ENCODE measurements at places on chromosomes 7 and 10. TPM values are rescaled to one million over a fixed set of nuclear protein-coding genes. Genes with fewer than 3 reads are reported as not detected.
A peak's percentile ranks its signal among the peaks of the same experiment; 100 is the strongest.

GRCh38 chr7:35025369-35025870 lies 11.9 kb downstream of the DPY19L1 start:
- no peaks in the 10 kb centered on the region for H3K27me3 ChIP-seq
- no peak for DNase-seq
- no peaks in the 10 kb centered on the region for H3K36me3 ChIP-seq
- no peak overlapping the region for H3K4me3 ChIP-seq

KCNIP2 gene
- 4.1 TPM for total RNA-seq

CDHR1 gene
- total RNA-seq = 1.0 TPM

GRCh38 chr7:101823596-101823995 lies 6.2 kb downstream of the CUX1 start:
- H3K36me3 ChIP-seq = no peaks in the 10 kb centered on the region
- peak overlapping the region; percentile 69 for H3K27ac ChIP-seq
- H3K4me3 ChIP-seq = no peak overlapping the region
- no peaks in the 10 kb centered on the region for H3K27me3 ChIP-seq
- no peaks in the 10 kb centered on the region for H3K4me1 ChIP-seq

FZD1 gene
- total RNA-seq = 13.2 TPM

GRCh38 chr7:28840592-28840995 lies 117.5 kb downstream of the TRIL start:
- no peaks in the 10 kb centered on the region for H3K27me3 ChIP-seq
- H3K27ac ChIP-seq = no peak overlapping the region
- H3K36me3 ChIP-seq = no peaks in the 10 kb centered on the region
- H3K4me3 ChIP-seq = no peak overlapping the region
- no peak for DNase-seq

LRRC61 gene
- 16.9 TPM for total RNA-seq

GOLGA7B gene
- total RNA-seq = not detected

ECHDC3 gene
- total RNA-seq = 15.3 TPM

CCDC172 gene
- total RNA-seq = not detected

GRCh38 chr10:124035928-124036558 lies 57.4 kb downstream of the CHST15 start:
- H3K36me3 ChIP-seq = no peaks in the 10 kb centered on the region
- no peak overlapping the region for H3K27ac ChIP-seq
- no peaks in the 10 kb centered on the region for H3K4me1 ChIP-seq

DNA sequence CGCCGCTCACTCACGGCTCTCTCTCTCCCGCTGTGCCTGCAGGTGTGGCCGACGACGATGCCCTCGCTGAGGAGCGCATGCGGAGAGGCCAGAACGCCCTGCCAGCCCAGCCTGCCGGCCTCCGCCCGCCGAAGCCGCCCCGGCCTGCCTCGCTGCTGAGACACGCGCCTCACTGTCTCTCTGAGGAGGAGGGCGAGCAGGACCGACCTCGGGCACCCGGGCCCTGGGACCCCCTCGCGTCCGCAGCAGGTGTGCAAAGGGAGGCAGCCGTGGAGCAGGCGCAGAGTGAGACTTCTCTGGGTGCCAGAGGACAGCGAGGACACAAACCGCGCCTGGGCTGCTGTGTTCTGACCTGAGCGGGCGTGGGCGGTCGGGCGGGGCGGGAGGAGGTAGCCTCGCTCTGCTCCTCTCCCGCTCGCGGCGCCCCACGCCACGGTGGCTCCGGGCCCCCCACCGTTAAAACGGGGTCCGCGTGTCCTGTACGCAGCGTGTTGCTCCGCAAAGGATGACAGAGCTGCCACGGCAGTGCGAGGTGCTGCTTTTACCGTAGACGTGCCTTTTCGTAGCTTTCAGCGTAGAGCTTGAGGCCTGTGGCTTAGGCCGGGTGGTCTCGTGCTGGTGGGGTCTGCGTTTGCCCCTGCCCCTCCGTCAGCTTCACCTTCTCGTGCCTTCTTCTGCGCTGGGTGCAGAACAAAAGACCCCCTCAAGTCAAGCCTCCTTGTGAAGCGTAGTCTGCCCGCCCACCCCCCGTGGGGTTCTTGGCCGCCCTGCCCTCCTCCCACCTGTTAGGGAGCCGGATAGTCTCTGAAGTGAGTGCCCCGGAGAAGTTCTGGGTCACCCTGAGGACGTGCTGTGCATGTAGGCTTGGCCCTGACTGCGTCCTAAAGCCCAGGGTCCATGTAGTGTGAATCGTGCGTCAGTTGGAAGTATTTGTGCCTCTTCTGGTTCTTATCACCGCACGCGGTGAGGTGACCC lies 73.2 kb downstream of the DNAJB6 start:
- no peaks in the 10 kb centered on the region for H3K36me3 ChIP-seq
- H3K4me3 ChIP-seq = no peak overlapping the region
- H3K4me1 ChIP-seq = peaks cover 11% of the 10 kb centered on the region
- H3K27me3 ChIP-seq = no peaks in the 10 kb centered on the region
- DNase-seq = no peak
- no peak overlapping the region for H3K27ac ChIP-seq

CHST15 gene
- 21.2 TPM for total RNA-seq

DNA sequence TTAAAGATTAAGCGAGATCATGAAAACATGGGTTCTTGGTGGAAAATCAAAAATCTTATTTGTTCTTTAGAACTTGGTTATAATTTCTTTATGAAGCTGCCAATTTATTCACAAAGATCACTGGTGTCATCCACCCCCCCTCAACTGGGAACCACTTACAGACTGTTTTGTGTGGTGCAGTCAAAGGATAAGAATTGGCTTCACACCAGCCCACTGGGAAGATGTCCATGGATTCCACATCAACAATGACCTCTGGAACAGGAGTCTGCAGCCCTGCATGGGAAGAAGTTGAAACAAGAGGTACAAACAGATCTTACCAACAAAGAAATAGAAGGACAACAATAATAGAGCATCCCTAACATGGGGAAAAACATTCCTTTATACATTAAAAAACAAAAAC lies 205.2 kb downstream of the SFMBT2 start:
- DNase-seq = no peak
- H3K36me3 ChIP-seq = no peaks in the 10 kb centered on the region
- H3K27me3 ChIP-seq = no peaks in the 10 kb centered on the region
- no peaks in the 10 kb centered on the region for H3K4me1 ChIP-seq

DNA sequence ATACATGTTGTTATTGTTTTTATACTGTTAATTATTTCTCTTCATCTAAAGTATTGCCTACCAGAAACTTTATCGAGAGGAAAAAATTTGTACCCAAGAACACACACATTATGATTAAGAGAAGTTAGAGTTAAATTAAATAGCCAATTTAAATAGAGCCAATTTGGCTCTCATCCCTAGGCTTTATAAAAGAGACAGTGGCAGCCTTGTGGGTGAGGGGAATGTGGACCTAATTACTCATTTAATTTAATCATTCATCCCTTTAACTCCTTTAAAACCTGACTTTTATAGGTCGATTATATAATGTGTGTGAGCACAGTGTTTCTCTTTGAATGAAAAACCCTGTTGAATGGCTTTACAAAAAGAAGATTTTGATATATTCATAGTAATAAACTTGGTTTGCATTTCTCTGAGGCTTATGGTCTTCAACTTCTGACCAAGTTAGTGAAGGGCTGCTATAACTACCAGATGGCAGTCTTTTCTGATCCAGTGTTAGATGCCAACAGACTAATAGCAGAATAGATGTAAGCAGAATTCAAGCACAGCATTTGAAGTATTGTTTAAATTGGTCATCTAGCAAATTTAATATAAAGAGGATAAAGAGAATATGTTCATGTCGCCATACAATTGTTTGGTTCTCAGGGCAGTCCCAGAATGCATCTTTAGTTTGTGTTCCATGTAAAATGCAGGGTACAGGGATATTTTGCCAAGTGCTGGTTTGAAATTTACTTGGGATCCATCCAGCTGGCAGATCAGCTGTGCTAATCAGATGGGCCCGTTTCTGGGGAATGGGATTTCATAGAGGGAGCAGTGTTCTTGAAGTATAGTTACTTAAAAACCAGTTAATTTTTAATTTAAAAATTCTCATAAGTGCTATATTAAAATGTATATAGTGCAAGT lies 25.3 kb downstream of the ADD3 start:
- no peaks in the 10 kb centered on the region for H3K4me1 ChIP-seq
- H3K4me3 ChIP-seq = no peak overlapping the region
- no peaks in the 10 kb centered on the region for H3K36me3 ChIP-seq
- H3K27me3 ChIP-seq = no peaks in the 10 kb centered on the region

NPFFR1 gene
- total RNA-seq = 2.1 TPM
